Stimulated activated CD8-positive, alpha-beta memory T cell treated with anti-CD3 and anti-CD28 coated beads, Interleukin-7, amount 100 ng/mL, for 48 hours (primary cell): ENCODE measurements at places on chromosomes 7 and 10.

DNA sequence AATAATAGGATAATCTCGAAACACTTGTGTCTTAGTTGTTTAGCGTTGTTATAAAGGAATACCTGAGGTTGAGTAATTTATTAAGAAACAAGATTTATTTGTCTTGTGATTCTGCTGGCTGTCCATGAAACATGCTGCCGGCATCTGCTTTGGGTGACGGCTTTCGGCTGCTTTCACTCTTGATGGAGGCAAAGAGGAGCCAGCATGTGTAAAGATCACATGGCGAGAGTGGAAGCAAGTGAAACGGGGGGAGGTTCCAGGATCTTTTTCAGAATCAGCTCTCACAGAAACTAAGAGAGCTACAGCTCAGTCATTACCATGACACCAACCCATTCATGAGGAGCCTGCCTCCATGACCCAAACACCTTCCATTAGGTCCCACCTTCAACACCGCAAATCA is 402.8 kb downstream of the CDC14C start:
- no peak for DNase-seq

- no peak for DNase-seq
These were observed 69.2 kb downstream of the HIP1 start for GRCh38 chr7:75669579-75669978.

GRCh38 chr10:98394851-98395440 is 20.0 kb downstream of the PYROXD2 start:
- DNase-seq, result no peak

DNA sequence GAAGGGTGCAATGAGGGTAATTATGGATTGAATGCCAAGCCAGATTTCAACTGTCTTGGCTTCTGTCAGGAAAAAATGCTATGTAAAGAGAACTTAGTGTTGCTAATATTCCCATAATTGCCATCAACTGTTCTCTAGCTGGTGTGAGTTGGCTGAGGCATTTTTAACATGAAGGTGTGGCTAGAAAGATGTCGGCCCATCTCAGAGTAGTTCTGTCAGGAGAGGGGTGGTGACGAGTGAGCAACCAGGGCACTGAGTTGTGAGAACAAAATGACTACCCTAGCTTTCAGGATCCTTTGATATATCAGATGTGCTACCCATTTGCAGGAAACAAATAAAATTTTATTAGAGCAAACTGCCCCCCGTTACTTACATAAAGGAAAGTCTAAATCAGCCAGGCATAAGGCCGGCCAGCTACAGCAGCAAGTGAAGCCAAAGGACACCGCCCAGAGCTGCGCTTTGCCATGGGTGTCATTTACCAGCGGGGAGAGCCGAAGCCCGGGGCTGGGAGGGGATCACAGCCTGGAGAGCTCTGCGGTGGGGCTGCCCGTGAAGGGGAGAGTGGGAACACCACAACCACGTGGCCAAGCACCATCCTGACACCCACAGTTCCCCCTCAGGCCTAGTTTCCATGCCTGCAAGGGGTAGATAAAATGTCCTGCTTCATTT is 141.4 kb downstream of the ICA1 start:
- DNase-seq, result no peak

DNA sequence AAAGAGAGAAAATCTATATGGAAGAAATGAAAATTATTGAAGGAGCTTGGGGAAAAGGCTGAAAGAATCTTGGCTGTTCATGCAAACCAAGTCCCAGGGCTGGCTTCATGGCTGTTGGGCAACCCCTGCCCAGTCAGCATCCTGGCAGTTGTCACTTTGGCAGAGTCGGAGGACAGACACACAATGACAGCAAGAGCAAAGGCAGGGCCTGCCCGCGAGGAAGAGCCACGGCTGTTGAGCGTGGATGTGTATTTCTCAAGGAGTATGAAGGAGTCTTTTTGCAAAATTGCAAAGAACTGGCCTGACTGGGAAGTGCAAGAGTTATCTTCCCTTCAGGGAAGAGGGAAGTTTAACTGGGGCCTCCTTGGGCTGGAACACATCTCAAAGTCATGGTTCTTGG is 11.7 kb downstream of the PTPRE start:
- DNase-seq, result no peak

GRCh38 chr10:47029181-47030009 is 118.2 kb downstream of the PTPN20 start:
- no peak for DNase-seq

GRCh38 chr7:50564640-50565558 is at the start of gene DDC:
Gene DDC, minus strand, starts transcription at chr7:50565405. Its CDS starts 21,320 bp downstream, at chr7:50544085.
- DNase-seq, result no peak

- no peak for DNase-seq
These were observed 458.4 kb downstream of the DNAJB6 start for GRCh38 chr7:157795199-157795598.

- no peak for DNase-seq
These were observed 36.3 kb downstream of the SCART1 start for GRCh38 chr10:133489816-133490588.

- DNase-seq, result no peak
These were observed 72.6 kb downstream of the ST7 start for GRCh38 chr7:117025891-117026290.

DNA sequence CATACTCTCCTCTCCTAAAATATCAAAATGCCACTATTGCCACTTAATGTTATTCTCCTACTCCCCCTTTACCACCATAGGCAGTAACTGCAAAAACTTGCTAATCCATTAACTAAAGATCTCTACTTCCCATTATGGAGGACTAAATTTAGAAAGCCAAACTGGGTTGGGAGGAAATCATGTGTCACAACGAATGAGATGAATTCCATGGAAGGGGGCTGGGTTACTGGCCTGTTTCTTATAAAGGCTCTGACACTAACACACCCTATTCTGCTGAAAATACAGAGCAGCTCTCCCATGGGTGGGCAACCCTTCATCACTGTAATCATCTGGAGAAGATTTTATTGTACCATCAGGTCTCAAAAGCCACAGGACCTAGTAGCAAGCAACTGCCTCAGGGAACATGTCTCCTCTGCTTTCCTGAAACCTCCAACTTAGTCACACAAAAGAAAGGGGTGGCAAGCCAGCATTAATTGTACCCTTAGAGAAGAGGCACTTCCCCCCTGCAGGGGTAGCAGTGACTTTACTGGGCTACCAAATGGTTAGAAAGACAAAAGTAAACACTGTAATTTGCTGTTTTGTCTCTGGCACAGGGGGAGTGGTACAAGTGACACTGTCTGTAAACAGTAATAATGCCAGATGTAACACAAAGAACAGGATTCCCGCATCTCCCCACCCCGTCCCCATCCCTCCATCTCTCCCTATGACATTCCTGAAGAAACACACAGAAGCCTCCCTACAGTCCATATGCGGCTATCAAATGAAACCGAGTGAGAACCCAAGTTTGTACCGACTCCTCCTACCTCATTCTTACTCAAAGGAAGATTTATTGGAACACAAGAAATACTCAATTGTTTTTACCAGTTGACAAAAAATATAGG is 81.6 kb downstream of the ARMH3 start:
- DNase-seq, result no peak

GRCh38 chr7:159102681-159103381 is 41.8 kb downstream of the VIPR2 start:
- no peak for DNase-seq

DNA sequence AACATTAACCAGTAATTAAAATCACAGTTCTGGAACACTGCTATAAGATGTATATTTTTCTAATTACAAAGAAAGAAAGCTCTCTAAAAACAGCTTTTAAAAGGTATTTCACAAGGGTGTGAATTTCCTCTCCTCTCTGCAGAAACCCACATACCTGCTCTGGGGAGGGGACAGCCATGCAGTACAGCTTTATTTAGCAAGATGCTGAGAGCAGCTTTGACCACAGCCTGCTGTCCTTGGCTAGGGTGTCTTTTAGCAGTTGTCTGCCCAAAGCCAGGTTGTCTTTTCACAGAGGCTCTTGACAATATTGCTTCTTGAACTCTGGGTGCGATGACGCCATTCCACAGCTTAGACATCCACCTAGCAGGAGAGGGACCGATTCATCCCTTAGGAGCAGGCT is 148.3 kb downstream of the CTTNBP2 start:
- DNase-seq, result no peak

DNA sequence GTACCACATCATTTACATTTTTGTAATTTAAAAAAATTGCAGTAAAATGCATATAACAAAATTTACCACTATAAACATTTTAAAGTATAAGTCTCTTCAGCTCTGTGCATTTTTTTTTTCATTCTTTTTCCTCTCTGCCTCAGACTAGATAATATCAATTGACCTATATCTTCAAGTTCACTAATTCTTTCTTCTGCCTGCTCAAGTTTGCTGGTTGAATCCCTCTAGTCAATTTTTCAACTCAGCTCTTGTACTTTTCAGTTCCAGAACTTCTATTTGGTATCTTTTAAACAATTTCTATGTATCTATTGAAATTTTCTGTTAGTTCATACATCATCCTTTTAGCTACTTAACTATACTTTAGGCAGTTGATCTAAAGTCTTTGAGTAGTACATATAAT is 112.0 kb downstream of the MICU1 start:
- DNase-seq, result no peak

GRCh38 chr7:98293746-98294145 is 12.3 kb downstream of the BRI3 start:
- no peak for DNase-seq

DNA sequence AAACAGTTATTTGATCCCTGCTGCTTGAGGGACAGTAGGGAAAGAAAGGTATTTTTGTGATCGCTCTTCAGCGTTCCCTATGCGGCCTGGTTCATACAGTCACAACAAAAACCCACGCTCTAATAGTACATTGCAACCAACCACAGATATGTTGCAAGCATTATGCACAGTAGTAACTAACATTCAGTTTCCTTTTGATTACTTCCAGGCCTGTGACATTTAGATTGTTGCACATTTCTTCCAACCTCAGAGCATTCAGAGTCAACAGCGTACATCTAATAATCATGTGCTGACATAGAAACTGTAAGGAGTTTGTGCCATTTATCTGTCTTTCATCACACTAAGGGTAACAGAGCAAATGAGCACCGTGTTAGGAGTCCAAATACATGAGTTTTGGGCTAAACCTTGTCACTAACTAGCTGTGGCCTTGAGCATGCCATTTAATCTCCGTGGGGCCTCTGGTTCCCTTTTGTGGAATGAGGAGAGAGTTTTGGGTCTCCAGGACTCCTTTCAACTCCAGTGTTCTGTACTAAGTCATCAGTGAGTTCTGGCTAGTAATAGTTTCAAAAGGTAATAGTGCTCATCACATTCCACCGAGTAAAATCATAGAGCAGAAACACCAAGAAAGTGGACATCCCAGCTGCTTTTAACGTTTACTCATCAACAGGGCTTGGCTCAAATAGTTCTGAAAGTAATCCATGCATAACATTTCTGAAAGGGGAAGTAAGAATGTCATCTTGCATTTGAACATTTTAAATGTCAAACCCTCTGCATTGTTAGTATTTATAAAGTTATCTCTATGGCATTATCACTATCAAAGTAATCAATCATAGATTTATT is 99.0 kb upstream of the FZD1 start:
- DNase-seq, result no peak

GRCh38 chr10:22370320-22370719 is 25.0 kb downstream of the SPAG6 start:
- no peak for DNase-seq

- no peak for DNase-seq
These were observed at the start of gene C1QL3 for GRCh38 chr10:16521311-16522016. Gene C1QL3, minus strand, starts transcription at chr10:16521879. Its CDS starts 814 bp downstream, at chr10:16521065.

DNA sequence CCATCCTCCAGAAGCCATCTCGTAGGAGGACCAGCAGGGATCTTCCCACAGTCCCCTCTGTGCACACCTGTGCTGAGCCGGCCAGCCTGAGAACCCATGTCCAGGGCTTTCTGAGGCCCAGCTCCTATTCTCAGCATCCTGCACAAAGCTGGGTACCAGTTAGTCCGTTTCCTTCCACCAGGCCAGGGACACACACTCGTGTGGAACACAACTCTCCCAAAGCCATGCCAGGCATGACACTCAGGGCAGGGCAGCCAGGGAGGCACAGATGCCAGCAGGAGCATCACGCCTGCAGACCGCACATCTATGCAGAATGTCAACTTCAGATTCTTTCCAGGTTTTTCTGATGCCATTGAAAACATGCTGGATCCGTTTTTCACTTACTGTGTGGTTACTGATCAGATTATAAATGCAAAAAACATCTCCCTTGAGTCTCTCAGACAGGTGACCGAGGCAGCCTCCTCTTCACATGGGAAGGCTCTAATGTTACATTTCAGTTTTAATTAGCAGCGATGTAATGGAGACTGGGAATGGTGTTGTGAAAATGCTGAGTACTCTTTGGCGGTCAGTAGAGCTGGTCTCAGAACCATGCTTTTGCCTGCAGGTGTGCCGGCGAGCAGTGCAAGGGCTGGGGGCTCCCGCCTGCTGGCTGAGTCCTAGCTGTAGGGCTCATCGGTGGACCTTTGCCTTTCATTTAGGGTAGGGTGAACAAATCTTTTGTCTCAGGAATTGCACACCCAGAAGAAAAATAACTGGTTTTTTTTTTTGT is 3.3 kb upstream of the SUN1 start:
- no peak for DNase-seq

DNA sequence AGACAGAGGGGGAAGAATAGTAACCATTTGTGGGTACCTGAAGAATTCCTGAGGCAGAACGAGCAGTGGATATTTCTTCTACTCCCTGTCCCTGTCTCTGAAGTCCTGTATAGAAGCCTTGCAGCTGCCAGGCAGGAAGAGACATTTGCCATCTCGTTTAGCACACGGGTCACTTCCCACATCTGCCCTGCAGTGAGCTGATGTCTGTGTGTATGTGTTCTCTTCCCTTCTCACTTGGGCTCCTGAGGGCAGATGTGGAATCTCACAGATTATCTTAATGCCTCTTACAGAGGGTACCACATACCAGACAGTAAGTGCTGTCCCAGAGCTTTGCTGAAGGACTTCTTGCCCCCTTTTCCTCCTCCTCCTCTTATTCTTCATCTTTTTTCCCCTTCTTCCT is 14.1 kb upstream of the TRPV6 start:
- DNase-seq, result no peak

- DNase-seq, result no peak
These were observed 53.0 kb downstream of the TMEM229A start for GRCh38 chr7:123979876-123980275.

DNA sequence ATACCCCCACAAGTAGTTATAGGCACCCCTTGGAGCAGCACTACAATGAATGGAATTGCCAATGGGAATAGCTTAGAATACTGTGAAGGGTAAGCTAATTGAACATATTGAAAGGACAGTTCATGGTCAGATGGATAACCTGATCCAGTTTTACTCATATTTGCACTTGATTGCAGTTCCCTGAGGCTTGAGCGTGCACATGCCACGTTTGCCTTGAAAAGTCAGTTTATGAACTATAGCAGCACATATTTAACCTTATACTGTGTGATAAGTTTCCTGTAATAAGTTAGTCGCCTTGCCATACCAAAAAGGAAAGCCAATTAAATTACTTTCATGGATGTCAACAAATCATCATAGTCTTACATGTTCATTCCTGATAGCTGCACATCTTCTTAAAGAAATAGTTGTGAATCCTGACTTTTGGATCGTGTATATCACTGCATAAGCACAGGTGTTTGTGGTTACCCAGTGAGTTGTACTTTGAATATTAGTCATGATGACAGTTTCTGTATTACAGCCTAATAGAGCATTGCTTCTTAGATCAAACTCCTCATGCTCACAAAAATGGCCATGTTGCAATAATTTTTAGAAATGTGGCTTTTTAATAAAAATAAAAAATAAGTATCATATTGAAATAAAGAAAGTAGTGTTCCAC is 21.6 kb downstream of the DNTT start:
- no peak for DNase-seq
